NCI-H446 (cell line): ENCODE measurements at places on chromosomes 1 and 21.

DNA sequence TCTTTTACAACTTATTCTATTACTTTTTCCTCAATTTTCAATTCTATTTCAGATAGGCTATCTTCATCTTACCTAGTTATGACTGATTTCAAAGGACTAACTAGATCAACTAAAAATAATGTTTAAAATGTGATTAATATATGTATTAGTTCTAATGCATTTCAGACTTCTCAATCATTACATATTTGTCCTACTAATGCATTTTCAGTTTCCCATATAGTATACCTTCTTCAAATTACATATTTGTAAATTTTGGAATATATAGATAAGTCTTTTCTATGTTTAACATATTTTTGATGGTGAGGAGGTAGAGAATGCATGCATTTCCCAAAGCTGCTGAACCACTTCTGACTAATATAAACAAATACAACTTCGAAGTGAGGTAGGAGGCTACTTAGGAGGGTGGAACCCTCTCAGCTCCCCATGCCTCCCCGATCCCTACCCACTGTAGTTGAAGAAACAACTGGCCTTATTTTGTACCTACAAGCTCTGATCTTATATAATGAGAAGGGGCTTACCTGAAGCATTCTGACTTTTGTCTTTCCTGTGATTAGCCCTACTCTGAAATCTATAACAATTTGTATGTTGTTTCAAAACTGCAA, 1.7 kb downstream of the TRMT1L start:
- DNase-seq = no peak

- DNase-seq = no peak
Observed at GRCh38 chr1:236338096-236338495, 56.0 kb upstream of the EDARADD start.

GRCh38 chr1:161728376-161729226, 7.3 kb downstream of the FCRLB start:
- no peak for DNase-seq

- DNase-seq = no peak
Observed at GRCh38 chr1:230796626-230797025, 49.4 kb downstream of the CAPN9 start.

- DNase-seq = no peak
Observed at GRCh38 chr21:40719615-40720014, 127.3 kb downstream of the DSCAM start.

DNA sequence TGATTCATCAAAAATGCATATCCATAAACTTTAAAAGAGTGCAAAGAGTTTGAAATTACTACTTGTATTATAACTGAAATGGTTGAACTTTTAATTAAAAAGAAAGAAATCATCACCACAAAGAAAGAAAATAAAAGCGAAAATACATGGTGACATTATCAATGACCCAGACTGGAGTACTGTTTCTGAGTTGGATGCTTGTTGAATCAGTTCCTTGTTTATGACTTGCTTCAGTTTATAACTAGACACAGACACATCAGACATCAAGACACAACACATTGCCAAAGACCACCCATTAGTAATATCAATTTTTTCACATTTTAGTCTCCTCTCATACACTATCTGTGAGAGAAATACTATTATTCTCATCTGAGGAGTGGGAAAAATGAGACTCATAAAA, 293.0 kb downstream of the MRPL39 start:
- no peak for DNase-seq

- peak; percentile 33 for DNase-seq
Observed at GRCh38 chr1:108590957-108591356, 31.1 kb downstream of the EEIG2 start.

DNA sequence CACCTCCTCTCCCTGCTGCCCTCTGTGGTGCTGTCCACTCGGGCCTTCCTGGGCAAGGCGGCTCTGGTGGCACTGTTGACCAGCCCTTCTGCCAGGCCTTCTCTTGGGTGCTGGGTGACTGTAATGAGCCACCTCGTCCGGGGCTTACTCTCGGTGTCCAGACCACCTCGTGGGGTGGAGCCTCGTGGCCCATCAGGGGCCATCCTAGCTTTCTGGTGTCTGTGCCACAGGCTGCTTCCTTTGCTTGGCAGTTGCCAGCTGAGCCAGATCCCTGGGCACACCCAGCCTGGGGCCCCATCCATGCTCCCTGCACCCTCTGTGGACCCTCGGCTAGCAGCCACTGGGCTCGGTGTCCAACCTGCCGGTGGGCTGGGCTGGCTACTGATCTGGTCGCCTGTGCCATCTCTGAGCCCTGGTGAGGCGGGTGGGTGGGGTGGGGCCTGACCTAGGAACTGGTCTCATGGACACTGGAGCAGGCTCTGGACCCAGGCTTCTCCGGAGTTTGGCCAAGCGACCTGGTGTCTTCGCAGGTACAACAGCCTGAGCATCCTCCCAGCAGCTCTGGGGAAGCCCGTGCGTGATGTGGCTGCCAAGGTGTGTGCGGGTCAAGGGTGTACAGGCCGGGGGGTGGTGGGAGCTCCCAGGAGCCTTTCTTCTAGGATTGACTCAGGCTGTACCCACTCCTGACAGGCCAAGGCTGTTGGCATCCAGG, 1.4 kb downstream of the PRXL2B start:
- no peak for DNase-seq

- DNase-seq = no peak
Observed at GRCh38 chr1:55490547-55490946, 275.4 kb upstream of the USP24 start.

GRCh38 chr1:226073184-226073950, 10.9 kb downstream of the H3-3A start:
- DNase-seq = no peak

DNA sequence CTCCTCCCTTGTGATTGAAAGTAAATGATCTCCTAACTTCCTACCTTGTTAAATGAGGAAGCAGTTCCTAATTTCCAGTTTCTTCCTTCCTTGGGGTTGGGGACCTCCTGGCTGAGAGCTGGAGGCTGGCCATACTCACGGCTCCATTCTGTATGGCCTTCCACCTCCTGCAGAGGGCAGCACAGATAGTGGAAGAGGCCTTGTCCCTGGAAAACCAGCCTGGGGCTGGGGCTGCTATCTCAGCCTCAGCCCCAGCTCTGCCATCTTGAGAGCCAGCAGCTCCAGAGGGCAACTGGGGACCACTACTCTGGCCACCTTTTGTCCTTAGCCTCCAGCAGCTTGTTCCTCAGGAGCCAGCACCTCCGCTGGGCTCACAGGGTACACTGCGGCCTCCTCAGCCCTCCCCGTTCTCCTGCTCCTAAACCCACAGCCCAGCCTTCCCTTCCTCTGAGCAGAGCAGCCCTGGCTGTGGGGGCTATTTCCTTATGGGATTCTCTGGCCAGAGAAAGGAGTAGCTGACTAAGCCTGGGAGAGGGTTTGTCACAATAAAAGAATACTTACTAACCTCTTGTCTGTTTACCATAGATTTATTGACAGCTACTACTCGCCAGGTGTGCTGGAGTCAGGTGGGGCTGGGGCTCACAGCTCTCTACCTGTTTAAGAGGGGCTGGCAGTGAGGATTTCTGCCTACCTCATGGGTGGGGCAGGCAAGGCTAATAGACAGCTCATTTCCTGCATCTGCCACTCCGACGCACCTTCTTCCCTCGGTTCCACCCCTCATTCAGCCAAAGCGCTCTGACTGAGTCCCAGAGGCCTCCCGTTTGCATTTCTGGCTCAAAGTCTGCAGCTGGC, 6.3 kb downstream of the TMEM234 start:
- peak; percentile 35 for DNase-seq

GRCh38 chr1:153958111-153958960, at the start of gene CRTC2:
CRTC2 (minus strand) TSS chr1:153958612; CDS start chr1:153958497, 115 bp downstream.
- DNase-seq = peak; percentile 98

DNA sequence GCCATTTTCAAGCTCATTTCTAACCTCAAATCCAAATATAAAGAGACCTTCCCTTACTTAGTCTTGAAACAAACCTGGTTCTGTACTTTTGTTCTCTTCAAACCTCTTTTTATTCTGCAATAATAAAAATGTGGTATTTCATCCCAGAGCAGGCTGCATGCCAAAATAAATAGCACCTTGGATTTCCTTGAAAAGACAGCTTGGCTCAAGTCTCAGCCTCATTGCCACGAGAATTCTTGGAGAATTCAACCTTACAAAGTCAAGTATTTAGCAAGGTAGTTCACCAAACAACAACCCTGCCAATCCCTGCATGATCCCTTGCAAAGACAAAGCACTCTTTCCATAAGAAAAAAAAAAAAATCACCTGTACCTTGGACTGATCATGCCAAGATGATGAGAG, 33.8 kb downstream of the KANK4 start:
- no peak for DNase-seq

DNA sequence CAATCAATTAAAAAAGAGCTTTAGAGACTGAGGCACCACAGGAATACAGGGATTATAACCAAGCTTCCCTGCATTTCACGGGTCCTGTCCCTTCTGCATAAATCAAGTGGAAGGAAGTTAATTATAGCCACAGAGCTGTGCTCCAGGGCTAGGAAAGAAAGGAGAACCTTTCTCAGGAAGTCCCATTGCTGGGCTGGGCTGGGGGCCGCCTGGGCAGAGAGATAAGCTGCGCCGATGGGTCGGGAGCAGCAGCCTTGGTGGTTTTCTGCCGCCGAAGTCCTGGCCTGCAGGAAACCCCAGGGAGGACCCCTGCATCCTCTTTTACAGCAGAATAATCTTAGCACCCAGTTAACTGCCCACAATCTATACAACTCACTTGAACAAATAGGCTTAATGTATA, 12.6 kb upstream of the CD34 start:
- no peak for DNase-seq

DNA sequence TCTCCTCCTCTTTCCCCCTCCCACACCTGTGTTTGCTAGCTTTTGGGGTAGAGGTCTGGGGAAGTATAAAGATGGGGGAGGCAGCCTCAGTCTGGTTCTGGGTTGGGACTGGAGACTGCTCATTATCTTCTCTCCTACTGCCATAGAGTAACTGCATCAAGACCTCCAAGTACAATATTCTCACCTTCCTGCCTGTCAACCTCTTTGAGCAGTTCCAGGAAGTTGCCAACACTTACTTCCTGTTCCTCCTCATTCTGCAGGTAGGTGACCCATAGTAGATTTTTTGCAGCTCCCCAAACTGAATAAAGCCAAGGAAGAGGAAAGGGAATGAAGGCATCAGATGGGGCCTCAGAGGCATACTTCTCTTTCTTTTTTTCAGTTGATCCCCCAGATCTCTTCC, 5.3 kb downstream of the ATP8B2 start:
- DNase-seq = no peak

DNA sequence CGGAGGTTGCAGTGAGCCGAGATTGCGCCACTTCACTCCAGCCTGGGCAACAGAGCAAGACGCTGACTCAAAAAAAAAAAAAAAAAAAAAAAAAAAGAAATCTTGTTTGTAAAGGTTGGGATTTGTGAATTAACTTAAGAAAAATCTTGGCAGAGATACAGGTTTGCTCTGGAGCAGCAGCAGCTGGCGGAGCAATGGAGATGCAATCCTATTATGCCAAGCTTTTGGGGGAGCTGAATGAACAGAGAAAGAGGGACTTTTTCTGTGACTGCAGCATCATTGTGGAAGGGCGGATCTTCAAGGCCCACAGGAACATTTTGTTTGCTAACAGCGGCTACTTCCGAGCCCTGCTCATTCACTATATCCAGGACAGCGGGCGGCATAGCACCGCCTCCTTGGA, 5.6 kb downstream of the ZBTB8B start:
- no peak for DNase-seq
